ENCODE measurements at places on chromosomes 13 and 19. TPM values are rescaled to one million over a fixed set of nuclear protein-coding genes. Genes with fewer than 3 reads are reported as not detected.

- peaks cover 13% of the 10 kb centered on the region for H3K36me3 ChIP-seq
- H3K4me3 ChIP-seq = no peak overlapping the region
- peak; percentile 89 for DNase-seq
- peaks cover 47% of the 10 kb centered on the region for H3K4me1 ChIP-seq
- H3K27ac ChIP-seq = no peak overlapping the region
Observed at GRCh38 chr19:49502866-49503581, 6.8 kb downstream of the RPS11 start.

- H3K27ac ChIP-seq = no peak overlapping the region
- no peaks in the 10 kb centered on the region for H3K36me3 ChIP-seq
- no peaks in the 10 kb centered on the region for H3K27me3 ChIP-seq
- no peak overlapping the region for H3K4me3 ChIP-seq
- no peak for DNase-seq
- no peaks in the 10 kb centered on the region for H3K4me1 ChIP-seq
Observed at GRCh38 chr13:90839061-90839460, 508.4 kb upstream of the MIR17HG start.

DNA sequence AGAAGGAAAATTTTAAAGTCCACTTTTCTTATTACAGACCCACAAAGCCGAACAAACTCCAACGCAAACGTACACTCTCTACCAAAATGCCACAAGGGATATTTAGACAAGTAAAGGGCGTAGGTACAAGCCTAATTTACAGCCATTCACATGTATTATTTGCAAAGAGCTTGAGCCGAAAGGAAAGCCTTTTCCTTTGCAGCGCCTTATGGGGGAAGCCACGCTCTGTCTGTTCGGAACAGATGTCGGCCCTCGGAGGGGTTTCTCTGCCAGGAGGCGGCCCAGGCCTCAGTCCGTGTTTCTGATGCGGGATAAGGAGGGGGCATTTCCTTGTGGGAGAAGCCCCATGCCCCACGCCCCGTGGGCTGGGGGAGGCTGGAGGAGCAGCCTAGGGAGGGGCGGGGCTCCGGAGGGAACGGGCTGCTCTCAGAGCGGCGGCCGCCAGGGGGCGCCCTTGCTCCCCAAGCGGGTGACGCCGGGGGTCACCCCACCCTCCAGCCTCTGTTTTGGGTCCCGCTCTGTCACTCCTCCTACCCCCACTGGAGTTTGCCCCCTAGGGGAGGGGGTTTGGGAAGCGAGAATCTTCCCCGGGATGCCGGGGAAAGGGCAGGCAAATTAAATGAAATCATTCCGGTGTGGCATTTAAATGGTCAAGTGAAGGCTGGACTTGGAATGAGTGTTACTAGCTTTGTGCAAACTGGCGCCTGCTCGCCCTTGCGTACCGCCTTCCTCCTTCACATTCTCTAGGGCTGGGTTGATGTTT is 2.9 kb downstream of the HTR2A start:
- no peak overlapping the region for H3K27ac ChIP-seq
- H3K4me1 ChIP-seq = no peaks in the 10 kb centered on the region
- peak; percentile 82 for DNase-seq
- H3K27me3 ChIP-seq = no peaks in the 10 kb centered on the region
- no peaks in the 10 kb centered on the region for H3K36me3 ChIP-seq

- no peak overlapping the region for H3K27ac ChIP-seq
- H3K36me3 ChIP-seq = no peaks in the 10 kb centered on the region
- H3K27me3 ChIP-seq = no peaks in the 10 kb centered on the region
- DNase-seq = peak; percentile 86
- peaks cover 35% of the 10 kb centered on the region for H3K4me1 ChIP-seq
Observed at GRCh38 chr19:45125975-45126493, 33.1 kb downstream of the PPP1R37 start.

- DNase-seq = no peak
- H3K27ac ChIP-seq = no peak overlapping the region
- H3K27me3 ChIP-seq = no peaks in the 10 kb centered on the region
- H3K4me1 ChIP-seq = no peaks in the 10 kb centered on the region
Observed at GRCh38 chr13:44104969-44105368, 225.3 kb downstream of the LACC1 start.

GRCh38 chr19:2949939-2950285 is 5.1 kb upstream of the ZNF77 start:
- DNase-seq = peak; percentile 64
- no peaks in the 10 kb centered on the region for H3K36me3 ChIP-seq
- H3K27ac ChIP-seq = no peak overlapping the region
- peak overlapping the region; percentile 83 for H3K4me3 ChIP-seq
- no peaks in the 10 kb centered on the region for H3K27me3 ChIP-seq

GRCh38 chr19:27673986-27674385 is 1539.0 kb downstream of the UQCRFS1 start:
- no peak overlapping the region for H3K27ac ChIP-seq
- H3K4me1 ChIP-seq = no peaks in the 10 kb centered on the region
- no peaks in the 10 kb centered on the region for H3K36me3 ChIP-seq
- no peak for DNase-seq
- H3K27me3 ChIP-seq = no peaks in the 10 kb centered on the region

- no peak overlapping the region for H3K4me3 ChIP-seq
- no peaks in the 10 kb centered on the region for H3K36me3 ChIP-seq
- no peak overlapping the region for H3K27ac ChIP-seq
- peaks cover 3% of the 10 kb centered on the region for H3K4me1 ChIP-seq
Observed at GRCh38 chr19:46422344-46422743, 6.4 kb downstream of the PNMA8C start.

DNA sequence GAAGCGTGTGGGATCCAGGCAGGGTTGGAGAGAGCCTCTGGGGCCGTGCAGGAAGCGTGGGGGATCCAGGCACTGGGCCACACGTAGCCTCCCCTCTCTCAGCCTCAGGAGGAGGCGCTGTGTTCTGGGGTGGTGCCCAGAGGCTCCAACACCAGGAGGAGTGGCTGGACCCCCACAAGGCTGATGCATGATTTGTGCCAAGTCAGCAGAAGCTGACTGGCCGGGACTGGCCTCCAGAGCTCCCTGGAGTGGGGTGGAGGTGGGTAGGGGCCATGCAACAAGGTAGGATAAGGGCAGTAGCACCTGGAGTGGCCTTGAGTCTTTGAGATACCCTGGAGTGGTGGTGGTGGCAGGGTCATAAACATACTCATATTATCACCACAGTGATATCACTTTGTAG is 75.3 kb downstream of the ERICH6B start:
- H3K36me3 ChIP-seq = peaks cover 10% of the 10 kb centered on the region
- no peak overlapping the region for H3K4me3 ChIP-seq
- H3K27ac ChIP-seq = no peak overlapping the region
- DNase-seq = no peak
- H3K27me3 ChIP-seq = no peaks in the 10 kb centered on the region

DNA sequence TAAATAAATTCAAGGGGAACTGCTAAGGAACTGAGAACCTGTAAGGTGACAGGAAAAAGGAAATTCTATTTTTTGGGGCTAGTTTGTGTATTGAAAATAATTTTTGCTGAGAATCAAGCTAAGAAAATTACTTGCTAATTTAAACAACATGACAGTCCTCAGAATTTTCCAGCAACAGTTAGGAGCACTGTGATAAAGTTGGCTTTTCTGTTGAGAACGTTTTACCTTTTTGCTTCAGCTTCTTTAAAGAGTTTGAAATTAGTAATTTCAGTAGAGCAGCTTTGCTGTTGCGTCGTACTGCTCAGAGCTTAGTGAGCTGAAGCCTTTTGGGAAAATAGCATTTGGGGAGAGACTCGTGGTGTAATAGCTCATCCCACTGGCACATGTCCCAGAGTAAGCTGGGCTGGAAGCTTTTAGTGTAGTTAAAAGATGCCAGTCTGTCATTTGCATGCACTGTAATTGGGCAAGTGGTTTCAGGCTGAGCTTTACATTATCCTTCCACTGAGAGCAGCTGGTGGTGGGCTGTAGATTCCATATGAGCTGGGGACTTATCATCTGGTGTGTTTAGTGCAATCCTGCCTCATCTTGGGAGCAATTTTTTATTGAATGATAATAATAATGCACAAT is 69.8 kb downstream of the LRCH1 start:
- H3K27ac ChIP-seq = no peak overlapping the region
- H3K27me3 ChIP-seq = no peaks in the 10 kb centered on the region
- no peak overlapping the region for H3K4me3 ChIP-seq
- H3K4me1 ChIP-seq = no peaks in the 10 kb centered on the region

DNA sequence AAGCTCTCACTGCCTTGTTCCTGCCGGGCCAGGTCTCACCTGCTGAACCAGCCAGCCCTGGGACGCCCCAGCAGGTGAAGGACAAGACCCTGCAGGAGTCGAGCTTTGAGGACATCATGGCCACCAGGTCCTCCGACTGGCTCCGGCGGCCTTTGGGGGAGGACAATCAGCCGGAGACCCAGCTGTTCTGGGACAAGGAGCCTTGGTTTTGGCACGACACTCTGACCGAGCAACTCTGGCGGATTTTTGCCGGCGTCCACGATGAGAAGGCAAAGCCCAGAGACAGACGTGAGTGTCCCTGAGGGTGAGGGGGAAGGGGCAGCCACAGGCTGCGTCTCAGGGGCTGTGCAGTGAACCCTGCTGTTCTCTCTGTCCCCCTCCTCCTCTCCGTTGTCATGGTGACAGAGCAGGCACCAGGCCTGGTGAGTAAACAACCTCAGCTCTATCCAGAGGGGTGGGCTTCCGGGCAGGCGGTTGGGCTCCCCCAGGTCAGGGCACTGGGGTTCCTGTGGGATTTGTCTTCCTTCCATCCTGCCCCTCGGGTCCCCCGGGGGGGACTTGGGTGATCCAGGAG is 9.7 kb downstream of the TLE6 start:
- DNase-seq = no peak
- H3K27ac ChIP-seq = no peak overlapping the region
- no peaks in the 10 kb centered on the region for H3K36me3 ChIP-seq
- H3K27me3 ChIP-seq = no peaks in the 10 kb centered on the region
- no peak overlapping the region for H3K4me3 ChIP-seq

DNA sequence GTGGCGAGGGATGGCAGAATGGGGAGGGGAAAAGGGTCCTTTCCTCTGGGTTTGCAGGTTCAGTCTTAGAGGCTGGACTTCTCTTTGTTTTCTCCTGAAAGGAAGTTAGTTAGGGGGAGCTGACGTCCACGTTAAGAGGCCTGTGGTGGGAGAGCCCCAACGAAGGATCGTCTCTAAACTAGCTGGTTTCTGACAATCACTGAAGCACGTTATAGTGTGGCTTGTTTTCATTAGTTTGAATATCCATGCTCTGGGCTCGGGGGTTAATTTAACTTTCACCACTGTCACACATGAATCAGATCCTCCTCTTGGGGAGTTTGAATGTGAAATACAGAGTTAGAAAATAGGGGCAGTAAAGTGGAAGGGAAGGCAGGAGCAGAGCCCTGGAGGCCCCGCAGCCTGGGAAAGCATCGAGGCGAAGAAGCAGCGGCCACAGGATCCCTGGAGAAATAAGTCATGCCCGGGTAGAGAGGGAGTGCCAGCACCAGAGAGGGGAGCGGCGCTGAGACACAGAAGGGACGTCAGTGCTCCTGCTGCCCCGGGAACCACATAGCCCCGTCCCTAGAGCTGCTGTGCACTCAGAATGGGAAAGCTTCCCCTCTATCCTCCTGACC is 31.1 kb upstream of the AMER2 start:
- peaks cover 3% of the 10 kb centered on the region for H3K4me1 ChIP-seq
- no peak for DNase-seq
- no peaks in the 10 kb centered on the region for H3K27me3 ChIP-seq
- H3K36me3 ChIP-seq = no peaks in the 10 kb centered on the region
- H3K27ac ChIP-seq = no peak overlapping the region

DNA sequence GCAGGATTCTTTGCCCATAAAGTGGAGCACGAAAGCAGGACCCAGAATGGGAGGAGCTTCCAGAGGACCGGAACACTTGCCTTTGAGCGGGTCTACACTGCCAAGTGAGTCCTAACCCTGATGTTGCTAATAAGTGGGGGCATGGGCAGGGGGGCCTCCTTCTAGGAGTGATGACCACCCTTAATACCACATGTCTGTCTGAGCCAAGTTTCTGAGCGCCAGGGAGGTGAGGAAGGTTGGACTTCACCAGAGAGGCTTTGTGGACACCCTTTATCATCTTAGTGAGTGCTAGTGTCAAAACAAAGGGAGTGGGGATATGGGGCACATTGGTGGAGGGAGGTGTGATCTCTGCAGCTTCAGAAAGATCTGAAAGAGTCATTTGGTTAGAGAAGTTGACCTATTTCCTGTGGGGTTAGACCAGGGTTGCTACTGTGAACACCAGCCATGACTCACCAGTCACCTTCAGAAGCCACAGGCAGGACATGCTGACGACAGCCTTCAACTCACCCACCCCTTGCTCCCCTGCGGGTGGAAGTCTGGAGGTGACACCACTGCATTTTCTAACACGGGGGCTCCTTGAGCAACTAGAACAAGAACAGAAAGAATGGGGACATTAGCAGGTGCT is 8.8 kb downstream of the ALOX5AP start:
- H3K36me3 ChIP-seq = peaks cover 17% of the 10 kb centered on the region
- H3K4me3 ChIP-seq = no peak overlapping the region
- H3K27ac ChIP-seq = peak overlapping the region; percentile 28

DNA sequence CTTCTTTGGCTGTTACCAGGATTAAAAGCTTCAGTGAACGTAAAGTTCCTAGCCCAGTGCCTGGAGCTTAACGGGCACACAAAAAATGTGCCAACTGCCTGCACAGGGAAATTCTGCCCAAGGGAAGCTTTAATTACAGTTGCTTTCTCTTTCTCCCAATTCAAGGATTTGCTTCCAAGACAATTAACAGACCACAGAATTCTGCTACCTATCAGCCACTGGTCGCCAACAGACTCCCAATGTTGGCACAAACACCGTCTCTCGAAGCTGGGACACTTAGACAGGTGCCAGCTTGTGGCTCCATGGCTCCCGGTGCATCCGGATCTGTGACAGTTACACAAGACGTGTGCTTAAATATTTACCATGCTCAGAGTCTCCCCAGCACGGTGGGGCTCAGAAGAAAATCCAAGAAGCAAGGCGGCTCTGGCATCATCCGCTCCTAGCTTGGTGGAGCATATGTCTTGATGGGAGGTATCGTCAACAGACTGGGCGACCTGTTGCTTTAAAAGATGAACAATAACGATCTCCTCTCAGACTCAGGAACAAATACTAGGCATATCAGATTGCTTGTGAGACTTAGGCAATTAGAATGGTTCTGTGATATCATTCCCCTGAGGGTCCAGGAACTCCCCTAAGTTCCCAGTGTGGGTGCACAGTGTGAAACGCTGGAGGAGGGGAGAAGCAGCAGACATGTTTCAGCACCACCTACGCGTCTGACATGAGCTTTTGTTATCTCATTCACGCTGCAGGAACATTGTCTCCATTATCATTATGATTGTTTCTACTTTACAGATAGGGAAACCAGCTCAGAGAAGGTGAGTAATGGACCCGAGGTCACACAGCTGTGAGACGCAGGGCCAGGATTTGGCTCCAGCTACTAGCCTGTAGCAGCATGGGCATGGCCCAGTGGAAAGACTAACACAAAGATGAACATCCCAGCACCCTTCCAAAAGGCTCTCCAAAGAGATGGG is 61.6 kb downstream of the ALOX5AP start:
- no peaks in the 10 kb centered on the region for H3K27me3 ChIP-seq
- H3K4me1 ChIP-seq = peaks cover 9% of the 10 kb centered on the region
- no peak for DNase-seq
- H3K27ac ChIP-seq = no peak overlapping the region
- H3K4me3 ChIP-seq = peak overlapping the region; percentile 11
- no peaks in the 10 kb centered on the region for H3K36me3 ChIP-seq

TMEM145 gene
- total RNA-seq = 18.7 TPM

STOML3 gene
- not detected for total RNA-seq

CFAP97D2 gene
- total RNA-seq = not detected

SPRY2 gene
- total RNA-seq = not detected

DCT gene
- total RNA-seq = not detected

CYP2A6 gene
- total RNA-seq = not detected
